ENCODE measurements at places on chromosomes 3 and 15.

GRCh38 chr3:103365467-103365866 lies 930.7 kb downstream of the ZPLD1 start:
- no peak for DNase-seq

GRCh38 chr3:68664276-68664675 lies 268.1 kb downstream of the TAFA4 start:
- no peak for DNase-seq

DNA sequence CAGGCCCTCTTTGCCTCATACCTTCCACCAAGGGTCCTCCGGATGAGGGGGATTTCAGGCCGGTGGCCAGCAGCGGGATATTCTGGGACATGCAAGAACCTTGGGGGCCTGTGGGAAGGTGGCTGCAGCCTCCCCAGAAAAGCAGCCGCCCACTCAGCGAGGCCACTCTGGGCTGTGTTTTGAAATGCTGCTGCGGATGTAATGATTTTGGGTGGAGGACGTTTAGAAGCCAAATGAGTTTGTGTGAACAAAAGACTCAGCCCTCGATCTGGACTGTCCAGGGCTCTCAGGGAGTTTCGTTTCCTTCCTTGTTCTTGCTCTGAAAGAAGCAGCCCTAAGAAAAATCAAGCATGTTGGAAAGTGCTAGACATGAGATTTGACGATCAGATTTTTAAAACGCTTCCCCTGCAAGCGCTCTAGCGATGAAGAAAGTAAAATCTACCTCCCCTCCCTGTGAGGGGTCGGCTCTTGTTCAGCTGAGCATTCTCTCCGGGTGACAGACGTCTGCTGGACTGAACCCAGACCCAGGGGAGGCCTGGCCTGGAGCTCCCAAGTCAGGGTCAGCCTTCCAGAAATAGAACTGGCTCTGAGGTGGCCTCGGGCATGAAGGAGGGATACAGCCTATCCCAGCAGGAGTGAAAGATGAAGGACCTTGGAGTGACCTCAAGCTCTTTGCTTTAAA lies 12.9 kb downstream of the HEG1 start:
- no peak for DNase-seq

- DNase-seq, result no peak
Measured at GRCh38 chr15:100341239-100341749, 481 bp downstream of the ADAMTS17 start.

DNA sequence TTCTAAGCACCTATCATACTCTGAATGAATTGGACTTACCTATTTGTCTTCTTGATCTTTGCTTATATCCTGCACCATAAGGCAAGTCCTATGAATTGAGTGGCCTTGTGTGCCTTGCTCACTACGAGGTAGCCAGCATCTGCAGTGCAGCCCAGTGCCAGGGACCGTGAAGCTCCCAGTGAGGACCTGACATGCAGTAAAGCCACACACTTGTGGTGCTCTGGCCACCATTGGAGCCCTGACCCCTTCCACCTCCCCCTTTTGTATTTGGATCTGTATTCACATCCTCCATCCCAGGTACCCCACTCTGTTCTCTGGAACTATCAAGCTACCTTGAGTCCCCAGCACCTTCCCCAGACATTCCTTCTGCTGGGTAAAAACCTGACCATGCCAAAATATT lies 52.1 kb downstream of the BSN start:
- peak; percentile 28 for DNase-seq

- no peak for DNase-seq
Measured at GRCh38 chr3:23926736-23927135, 9.8 kb downstream of the RPL15 start.

- no peak for DNase-seq
Measured at GRCh38 chr3:50275996-50276761, 2.7 kb upstream of the LSMEM2 start.

DNA sequence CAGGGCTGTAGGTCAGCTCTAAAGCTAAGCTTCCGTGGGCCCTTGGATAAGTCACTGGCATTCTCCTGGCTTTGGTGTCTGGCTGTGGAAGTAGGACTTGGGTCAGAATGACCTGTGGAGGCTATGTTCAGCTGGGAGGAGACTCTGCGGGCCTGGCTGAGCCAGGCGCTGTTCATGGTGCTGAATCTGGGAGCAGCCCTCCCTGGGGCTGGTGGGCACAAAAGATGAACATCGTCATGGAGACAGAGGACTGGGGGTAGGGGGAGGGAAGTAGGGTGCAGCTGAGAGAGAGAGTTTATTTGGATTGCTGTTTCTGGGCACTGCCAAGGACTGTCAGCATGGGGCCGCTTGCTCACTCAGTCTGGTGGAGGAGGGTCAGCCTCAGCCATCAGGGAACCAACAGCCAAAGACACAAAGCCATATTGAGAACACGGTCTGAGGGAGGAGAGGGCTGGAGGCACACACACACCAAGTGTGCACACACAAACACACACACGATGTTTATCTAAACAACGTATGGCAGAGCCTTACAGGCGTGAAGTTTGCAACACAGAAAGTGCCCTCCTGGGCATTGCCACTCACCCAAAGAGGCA lies 120.7 kb upstream of the LINGO1 start:
- peak; percentile 57 for DNase-seq

DNA sequence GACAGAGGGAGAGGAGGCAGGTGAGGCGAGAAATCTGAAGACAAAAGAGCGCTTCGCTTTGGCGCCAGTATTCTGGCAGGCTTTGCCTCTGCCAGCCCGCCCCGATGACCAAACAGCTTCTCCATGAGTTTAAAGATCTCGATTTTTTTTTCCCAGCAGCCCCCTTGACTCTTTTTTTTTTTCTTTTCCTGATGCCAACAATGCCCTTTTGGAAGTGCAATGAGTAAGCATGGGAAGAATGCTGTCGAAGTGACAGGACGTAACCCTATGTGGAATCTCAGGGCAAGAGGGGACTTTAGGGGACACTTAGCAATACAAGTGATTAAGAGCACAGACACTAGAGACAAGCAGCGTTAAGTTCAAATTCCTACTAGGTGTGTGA lies 211.7 kb downstream of the FGF12 start:
- DNase-seq, result no peak

DNA sequence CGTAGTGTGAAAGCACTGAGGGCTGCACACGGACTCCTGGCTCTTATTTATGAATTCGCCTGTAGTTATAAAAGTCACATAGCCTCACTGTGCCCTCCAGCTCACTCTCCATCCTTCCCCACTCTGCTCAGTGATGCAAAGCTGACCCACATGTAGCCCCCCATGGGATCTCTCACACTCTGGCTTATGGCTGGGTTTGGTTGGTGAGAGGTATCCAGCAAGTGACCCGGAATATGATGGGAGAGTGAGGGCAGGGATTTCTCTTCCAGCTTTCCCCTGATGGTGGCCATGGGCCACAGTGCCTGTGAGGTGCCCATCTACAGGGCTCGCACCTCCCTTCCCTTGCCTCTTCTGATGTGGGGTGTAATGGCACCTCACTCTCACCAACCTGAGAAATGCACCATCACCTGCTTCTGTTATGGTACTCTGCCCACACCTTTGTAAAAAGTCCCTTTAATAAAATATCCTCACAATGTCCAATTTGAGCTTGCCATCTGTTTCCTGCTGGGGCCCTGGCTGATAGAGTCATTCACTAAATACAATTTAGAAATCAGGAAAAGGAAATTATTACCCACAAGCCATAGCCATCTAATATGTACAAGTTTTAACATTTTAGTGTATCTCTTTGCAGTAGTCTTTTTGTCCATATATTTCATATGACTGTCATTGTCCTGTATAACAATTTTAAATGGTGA lies 93.6 kb downstream of the SCN11A start:
- no peak for DNase-seq

DNA sequence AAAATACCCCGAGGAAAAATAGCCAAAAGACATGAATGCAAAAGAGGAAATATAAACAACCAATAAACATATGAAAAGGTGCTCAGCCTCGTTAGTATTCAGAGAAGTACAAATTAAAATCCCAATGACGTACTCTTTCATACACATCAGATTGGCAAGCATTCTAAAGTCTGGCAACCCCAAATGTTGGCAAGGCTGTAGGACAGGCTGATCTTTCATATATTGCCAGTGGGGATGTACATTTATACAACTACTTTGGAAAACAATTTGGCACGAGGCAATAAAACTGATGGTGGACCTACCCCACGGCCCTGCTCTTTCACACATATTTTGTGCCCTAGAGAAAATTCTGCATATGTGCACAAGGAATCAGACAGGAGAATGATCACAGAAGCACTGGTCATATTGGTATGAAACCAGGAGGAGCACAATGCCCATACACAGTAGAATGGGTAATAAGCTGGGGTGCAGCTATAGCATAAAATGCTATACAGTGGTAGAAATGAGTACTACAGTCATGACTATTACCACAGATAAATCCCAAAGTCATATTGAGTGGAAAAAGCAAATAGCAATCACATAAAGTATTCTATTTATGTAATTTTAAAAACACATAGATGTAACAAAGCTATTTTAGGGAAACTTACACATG lies 176.0 kb upstream of the SLC24A5 start:
- DNase-seq, result no peak

DNA sequence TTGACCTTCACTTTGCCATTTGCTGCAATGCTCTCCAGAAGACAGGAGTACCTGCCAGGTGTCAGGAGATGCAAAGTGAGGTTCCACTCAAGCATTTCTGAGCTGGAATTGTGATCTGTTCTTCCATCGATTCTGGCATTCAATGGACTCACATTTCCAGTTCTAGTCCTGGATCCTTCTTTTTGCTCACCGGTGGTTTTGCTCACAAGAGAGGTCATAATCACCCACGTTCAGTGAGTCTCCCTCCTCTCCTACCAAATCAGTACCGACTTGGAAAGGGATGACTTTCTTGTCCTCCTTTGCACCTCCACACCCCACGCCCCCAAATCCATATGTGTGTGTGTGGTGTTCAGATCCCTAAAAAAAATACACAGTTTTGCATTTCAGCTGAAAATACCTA lies 206.7 kb upstream of the IGF1R start:
- no peak for DNase-seq

DNA sequence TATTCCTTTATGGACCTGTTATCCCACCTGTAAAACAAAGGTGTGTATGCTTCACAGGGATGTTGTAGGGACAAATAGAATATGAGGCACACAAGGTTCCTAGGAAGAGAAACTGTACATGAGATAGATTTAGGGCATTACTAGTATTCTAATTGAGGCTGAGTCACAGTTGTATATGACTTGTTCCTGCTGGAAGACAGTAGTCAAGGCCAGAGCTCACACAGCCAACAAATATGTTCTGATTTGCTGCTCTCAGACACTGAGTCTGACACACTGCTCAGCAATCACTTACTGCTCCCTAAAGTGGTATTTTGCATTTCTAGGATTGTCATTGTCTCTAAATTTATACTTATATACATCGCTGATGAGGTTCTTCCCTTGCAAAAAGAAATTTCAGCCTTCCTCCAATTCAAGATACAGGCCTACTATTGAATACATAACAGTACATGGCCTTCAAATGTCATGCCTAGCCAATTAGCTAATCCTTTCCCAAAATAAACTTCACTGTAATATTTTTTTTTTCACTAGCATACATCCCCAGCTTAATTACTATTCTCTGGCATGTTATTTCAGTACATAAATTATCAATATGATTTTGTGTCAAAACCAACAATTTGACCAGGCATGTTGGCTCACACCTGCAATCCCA lies 69.8 kb downstream of the TIGIT start:
- no peak for DNase-seq

GRCh38 chr3:142597906-142598305 lies 1.7 kb downstream of the PLS1 start:
- DNase-seq, result peak; percentile 35

DNA sequence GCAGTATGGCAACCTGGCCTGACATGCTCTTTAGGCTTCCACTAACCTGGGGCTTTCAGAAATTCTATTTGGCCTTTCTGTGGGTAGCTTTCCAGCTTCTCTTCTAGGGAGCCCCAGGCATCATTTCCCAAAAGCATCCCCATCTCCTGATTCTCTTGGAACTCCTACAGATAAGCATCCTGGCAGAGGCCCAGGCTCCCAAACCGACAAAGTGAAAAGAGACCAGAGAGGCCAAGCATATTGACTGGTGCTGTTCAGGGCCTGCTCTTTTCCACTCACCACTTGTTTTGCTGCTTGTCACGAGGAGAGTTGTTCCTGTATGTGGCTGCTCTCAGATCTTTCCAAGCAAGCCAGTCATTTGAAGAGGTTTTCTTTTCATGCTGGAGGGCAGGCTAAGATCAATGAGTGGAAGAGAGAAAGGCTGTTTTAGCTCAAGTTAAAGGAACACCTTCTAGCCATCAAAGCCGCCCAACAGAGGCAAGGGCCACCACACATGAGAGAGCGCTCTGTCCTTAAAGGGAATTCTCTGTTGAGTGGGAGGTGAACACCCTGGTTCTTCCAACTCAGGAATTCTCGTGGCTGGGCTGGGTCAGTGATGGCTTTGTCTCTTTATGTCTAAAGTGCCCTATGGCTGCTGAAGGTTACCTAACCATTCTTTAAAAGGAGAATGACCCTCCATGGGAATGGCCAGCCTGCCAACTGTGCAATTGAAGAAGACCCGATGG lies 31.1 kb upstream of the NR2E3 start:
- DNase-seq, result no peak

DNA sequence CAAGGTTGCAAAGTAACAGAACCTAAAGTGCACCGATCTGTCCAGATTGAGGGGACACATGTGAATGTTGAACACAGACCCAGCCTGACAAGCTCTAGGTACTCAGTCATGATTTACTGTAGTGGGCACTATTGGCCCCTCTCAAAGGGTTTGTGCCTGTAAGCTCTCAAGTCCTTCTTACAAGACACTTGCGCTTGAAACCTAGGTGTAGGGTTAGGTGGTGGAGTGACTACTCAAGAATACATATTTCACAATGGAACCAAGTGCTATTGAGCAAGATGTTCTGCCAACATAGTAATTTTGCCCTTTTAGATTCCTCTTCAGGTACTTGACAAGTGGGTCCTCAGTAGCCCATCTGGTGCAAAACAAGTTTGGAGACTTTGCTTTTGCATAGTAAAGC lies 169.9 kb downstream of the AKAP13 start:
- DNase-seq, result no peak

DNA sequence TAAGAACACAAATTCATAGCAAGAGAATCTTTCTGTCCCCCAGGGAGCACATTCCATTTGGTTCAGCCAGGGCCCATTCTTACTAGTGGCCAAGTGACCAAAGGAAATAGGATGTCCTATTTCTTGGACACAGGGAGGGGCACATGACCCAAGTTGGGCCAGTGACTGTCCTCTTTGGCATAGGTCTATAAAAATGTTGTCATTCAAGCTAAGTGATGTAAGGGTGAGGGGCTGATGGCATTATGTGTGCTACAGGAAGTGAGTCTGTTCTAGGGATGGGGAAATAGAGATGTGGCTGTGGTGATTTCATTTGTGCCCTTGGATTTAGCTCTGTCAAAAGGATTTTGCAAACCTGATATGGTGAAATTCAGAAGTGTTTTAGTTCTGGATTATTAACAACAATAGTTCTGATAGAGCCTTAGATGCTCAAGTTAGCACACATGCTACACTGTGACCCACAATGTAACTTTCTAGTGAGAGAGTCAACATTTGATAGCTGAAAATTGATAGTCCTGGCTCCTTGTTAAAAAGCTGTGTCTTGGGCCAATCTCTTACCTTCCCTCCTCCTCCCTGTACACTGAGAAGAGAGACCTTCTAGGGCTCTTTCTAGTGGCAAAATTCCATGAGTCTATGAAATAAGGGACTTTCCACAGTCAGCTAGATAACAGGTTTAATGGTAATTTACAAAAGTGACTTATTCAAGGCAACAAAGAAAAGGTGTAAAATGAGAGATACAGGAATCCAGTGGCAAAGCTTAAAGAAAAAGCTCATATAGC lies 117.2 kb downstream of the THRB start:
- no peak for DNase-seq

Measured in KBM-7 (cell line).